ENCODE measurements at places on chromosomes 4 and X.

DNA sequence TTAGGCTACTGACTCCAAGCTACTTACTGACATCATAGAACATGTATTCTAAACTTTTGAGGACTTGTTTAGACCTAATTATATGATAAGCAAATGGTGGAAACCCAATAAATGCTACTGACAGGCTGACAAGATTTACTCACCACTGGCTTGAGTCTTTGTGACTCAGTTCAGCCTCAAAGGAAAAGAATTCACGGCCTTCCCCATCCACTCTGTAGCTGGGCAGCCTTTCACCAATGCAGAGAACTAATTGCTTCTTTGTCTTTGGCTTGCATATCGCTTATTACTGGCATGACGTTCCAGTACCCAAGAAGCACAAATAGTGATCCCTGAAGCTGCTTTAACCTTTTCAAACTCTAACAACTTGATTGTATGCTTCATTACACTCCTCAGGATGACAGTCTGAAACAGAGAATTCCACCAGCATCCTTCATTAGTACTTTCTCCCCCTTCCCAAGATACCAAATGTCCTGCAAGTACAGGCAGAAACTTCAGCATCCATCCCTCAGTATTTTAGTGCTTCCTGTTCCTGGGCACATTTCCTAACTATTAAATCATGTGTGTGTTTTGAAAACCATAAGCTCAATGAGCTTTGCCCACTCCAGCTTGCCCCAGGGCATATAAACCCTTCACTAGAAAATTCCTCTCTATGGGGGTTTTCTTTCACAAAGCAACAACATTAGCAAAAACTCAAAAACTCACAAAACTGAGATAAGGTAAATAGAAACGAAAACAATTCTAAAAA is 298.1 kb upstream of the SLC7A11 start:
- DNase-seq, result no peak

- DNase-seq, result no peak
These were observed 36.0 kb downstream of the CXCL8 start for GRCh38 chr4:73776321-73776729.

DNA sequence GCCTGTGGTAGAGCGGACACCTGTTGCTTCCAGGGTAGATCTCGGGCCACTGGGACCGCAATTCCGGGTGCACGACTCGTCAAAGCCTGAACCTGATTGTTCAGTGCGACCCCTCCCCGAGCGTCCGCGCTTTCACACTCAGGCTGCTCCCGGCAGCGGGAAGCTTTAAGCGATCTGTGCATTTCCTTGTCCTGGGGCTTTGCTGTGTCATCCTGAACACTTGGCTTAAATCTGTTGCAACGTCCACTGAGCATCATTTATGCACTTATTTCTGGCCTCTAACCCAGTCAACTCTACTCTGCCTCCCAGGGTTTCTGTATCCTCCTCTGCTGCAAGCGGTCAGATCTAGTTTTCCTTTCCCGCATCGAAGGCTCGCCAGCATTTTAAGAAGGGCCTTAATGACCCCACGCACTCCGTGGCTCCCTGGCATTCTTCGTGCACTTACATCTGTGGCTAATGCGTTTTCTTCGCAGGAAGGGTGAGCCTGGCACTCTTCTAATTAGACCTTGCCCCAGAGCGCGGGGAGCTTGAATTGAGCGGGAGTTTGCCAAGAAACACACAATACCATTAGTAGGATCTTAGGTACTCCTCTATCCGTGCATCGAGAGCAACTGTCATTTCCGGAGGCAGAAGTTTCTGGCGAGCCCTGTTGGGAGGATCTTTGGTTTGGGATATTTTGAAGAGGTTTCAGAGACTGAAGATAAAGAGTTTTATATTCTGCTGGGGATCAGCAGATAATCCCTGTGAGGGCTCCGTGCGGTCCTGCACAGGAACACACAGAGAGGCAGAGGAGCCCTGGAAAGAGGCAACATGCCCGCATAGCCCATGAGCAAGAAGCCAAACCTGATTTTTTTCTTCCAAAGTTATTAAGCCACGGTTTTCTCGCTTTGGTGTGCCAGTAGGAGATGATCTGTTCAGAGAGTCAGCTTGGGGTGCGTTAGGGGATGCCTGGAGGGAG is 654 bp upstream of the DDIT4L start:
- no peak for DNase-seq

GRCh38 chr4:145822181-145822580 is 116.4 kb downstream of the ZNF827 start:
- DNase-seq, result no peak

GRCh38 chrX:143115466-143115865 is 89.7 kb downstream of the SPANXN4 start:
- no peak for DNase-seq

DNA sequence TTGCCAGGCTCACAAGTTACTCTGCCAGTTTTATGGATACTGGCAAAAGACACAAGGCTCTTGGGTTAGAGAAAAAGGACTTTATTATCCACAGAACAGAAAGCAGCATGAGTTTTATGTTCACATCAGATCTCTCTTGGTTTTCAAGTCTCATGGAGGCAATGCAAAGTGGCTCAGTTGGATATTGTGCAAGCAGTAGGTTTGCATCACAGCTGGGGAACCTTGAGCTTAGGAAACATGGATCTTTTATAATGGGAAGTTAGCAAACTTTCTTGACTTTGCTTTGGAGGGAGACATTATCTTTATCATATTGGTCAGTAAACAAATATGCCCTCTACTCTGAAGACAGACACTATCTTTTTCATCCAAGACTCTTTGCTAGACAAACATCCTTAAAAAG is 109.2 kb upstream of the GRPR start:
- no peak for DNase-seq

GRCh38 chrX:20438871-20439526 is 172.3 kb upstream of the RPS6KA3 start:
- DNase-seq, result no peak

DNA sequence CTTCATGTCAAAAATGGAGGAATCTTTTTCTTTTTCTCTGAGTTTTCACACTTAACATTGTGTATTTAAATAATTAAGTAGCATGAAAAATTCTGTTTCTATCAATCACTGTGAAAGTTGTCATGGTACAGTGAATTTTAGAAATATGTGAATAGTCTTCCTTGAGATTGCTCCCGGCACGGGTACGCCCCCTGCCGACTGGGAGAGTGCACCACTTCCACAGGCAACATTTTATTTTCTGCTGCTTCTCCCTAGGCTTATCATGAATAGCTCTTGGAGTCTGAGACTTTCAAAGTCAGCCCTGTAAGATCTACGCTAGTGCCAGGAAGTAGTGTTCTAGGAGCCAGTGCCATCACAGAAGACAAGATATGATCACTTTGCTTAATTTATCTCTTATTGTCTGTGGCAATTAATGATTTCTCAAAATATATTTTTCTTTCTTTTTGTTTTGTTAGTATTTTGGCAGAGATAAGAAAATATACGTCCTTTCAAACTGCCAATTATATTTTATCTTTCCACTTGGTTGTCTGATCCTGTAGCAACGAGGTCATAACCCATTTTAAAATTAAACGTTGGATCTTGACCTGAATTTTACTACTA is 763.8 kb upstream of the AADAT start:
- DNase-seq, result no peak

GRCh38 chr4:77994194-77994721 is 62.9 kb upstream of the FRAS1 start:
- no peak for DNase-seq

DNA sequence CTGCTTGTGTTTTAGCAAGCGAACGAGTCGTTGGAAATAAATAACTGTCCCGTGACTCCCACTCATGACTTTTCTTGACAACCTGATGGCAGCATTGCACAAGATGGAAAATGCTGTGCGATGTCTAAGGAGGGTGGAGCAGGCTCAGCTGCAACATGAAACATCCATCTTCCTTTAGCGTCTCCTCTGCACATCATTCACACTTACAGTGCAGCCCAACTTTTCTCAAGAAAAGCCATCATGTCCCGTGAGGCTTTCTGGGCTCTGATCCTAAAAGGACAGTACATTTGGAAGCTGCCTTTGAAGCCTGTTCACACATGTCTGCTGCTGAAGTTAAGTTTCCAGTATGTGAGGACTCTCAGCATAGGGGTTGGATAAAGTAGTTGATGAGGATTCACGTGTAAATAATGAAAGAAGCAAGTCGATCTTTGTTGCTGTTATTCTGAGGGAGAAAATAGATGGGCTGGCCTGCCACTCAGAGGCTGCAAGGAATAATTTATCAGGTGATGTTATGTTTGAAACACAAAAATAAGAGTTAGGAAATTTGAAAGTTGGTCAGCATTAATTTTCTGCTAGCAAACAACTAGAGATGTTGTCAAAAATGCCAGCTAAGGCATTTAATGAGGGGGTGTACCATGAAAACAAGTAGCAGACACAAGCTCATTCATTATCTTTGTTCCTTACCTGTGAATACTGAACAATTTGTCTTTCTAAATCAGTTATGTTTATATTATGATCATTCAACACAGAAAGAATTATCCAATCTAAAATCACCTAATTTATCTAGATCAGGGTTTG is 328.7 kb upstream of the ZFP42 start:
- no peak for DNase-seq

DNA sequence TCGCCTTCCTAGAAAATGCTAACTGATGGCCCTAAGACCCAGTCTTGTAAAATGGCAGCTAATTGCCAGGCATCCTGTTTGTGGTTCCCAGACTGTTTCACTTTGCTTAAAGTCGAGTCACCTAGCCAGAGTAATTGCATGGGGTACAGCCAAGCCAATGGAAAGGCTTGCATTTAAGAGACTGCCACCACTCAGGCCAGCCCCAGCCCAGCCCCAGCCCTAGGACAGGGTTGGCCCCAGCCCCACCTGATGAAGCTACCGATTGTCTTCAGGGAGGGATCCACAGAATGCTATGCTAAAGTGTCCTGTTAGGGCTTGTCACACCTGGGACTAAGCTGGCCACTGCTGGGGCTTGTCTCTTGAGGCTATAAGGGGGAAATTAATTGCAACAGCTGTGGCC is 194.6 kb upstream of the KLF3 start:
- DNase-seq, result no peak

GRCh38 chr4:153764601-153765368 is 5.0 kb upstream of the RNF175 start:
- no peak for DNase-seq

- DNase-seq, result no peak
These were observed 7.4 kb downstream of the WDR13 start for GRCh38 chrX:48604701-48605100.

- no peak for DNase-seq
These were observed 966.3 kb upstream of the POU3F4 start for GRCh38 chrX:82541822-82542221.
